ENCODE measurements at places on chromosomes 1 and 21.

GRCh38 chr1:2415801-2416208 lies 3.4 kb upstream of the PEX10 start:
- DNase-seq: no peak

- no peak for DNase-seq
These were observed 1.8 kb downstream of the NIBAN1 start for GRCh38 chr1:184972315-184973055.

DNA sequence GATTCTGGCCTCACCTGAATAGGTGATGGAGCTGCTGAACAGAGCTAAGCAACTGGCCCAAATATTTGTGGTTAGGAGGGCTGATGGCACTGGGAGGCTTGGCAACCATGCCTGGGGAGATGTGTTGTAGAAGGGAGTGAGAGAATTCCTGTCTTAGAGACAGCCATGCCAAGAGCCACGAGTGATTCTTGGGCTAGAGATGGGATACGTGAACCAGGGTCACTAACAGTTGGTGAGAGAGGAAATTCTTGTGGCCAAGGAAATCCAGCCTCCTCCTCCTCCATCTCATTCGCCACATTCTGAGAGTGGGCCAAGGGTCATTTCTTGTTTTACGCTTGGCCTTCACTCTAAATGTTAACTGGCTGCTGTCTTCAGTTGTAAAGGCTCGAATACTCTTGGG lies 46.3 kb downstream of the NGF start:
- no peak for DNase-seq

- DNase-seq: no peak
These were observed 25.6 kb downstream of the ZYG11B start for GRCh38 chr1:52751589-52752483.

DNA sequence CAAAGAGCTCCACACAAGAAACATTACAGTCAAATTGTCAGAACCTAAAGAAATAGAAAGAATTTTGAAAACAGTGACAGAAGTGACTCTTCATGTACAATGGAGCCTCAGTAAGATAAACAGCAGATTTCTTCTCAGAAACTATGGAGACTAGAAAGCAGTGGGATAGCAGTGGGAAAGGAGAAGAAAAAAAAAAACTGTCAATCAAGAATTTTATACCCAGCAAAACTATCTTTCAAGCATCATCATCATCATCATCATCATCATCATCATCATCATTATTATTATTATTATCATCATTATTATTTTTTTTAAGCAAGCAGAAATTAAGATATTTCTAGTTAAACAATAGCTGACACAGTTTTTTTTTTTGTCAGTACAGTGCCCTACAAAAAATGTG lies 24.2 kb downstream of the CEP170 start:
- DNase-seq: no peak

DNA sequence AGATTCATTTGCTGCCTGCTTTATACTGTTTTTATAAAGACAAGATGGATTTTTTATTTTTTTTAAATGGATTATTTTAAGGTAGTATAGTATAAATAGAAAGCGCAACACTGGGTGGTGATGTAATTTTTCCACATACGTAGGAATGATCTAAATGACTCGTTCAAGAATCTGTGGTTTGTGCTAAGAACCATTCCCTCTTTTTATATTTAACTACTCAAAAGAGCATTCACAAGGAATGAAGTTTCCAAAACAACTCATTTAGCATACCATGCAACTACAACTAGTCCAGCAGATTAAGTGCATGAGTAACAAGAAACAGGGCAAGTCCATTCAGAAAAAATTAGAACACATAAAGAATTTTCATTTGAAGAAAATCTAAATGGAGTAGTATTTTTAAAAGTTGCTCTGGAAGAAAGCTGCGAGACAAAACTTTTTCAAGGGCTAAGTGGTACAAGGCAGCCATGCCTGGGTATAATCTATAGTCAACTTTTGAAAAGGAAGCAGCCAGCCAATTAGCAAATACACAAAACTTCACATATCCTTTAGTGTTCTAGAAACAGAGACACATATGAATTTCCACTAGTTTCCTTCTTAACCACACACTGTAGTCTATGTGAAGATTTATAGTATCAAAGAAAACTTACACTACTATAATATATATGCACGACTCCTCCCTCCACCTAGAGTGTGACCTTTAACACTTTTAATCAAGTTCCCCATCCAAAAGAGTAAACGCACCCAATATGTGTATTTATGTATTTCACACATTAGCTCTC lies 23.4 kb downstream of the GTF2B start:
- DNase-seq: no peak

DNA sequence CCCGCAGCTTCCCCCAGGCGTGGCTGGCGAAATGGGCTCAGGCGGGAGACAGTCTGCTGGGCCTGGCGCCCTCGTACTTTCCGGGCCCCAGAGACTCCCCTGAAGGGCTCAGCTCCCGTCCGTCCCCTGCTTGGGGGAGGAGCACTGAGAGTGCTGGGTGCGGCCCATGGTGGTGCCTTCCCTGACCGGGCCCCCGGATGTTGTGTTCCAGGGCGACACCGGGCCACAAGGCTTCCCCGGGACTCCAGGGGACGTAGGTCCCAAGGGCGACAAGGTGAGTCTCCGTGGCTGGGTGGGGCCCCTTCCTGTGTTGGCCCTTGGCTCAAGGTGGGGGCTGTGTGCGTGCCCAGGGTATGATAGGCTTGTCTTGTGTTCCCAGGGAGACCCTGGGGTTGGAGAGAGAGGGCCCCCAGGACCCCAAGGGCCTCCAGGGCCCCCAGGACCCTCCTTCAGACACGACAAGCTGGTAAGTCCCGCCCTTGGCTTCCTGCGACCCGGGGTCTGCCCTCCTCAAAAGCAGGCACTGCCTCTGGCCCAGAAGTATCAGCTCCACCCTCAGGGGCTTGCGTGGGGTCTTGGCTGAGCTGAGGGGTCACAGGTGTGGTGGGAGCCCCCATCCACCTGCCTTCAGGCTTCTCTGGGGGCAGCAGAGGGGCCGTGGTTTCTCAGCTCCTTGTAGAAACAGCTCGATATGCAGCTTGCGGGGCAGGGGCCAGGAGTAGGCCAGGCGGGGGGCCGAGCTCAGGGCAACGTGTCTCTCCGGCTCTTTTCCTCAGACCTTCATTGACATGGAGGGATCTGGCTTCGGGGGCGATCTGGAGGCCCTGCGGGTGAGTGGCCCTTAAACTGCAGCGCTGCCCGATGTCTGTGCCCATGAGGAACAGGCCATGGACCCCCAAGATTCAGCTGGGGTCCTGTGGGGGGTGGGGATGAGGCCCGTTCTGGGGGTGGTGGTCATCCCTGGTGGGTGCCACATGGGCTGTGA lies 62.3 kb downstream of the SLC19A1 start:
- no peak for DNase-seq

GRCh38 chr1:7567376-7567775 lies 203.7 kb upstream of the VAMP3 start:
- DNase-seq: no peak

DNA sequence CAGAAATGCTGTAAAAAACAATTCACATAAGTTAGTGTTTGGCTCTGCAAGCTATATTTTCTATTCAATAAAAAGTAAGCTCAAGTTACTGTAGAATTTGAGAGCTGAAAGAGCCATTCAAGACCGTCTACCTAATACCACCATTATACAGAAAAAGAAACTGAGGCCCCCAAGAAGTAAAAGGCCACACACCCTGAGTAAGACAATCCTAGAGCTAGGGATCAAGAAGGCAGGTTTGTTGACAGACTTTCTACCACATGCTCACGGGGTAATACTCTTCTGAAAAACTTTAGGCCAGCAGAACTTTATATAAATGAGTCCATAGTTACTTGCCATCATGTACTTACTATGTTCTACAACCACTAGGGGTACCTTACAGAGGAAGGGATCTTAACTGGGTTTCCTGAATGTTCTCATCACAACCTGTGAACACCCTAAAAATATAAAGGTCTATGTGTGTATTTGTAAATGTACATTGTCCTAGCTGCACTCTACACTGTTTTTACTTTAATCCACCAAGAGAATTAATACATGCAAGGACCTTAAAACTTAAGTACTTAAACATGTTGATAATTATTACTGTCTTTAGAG lies 2.7 kb downstream of the PSMG1 start:
- no peak for DNase-seq

DNA sequence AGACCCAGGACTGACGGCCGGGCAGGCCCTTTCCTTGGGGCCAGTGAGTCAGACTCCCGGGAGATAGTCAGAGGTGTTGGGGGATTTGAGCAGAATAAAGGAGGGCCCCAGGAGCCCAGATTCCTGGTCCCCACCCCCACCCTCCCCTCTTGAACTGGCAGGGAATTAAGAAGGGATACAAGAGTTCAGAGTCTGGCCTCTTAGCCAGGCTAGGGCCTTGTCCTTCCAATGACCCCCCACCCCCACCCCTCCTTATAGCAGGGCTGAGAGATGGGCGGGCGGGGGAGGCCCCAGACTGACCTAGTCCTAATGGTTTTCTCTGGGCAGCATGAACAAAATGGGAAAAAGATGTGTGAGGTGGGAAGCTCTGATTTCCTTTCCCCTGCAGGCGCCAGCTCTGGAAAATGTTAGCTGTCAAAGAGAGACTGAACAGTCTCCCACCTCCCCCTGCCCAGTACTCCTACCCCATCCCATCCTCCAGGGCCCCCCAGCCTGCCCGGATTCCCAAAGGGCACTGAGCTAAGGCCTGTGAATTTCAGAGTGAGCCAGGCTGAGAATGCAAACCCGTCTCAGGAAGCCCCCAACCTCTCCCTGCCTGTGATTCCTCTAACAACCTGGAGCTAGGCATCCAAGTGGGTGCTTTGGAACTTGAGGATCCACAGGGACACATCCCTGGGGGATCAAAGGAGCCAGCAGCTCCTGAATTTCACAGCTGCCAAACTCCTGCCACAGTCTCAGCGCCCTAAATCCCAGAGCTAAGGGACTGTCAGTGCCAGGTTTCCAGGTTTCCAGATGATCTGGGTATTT lies 5.8 kb upstream of the CRABP2 start:
- DNase-seq: no peak

GRCh38 chr1:169012416-169012815 lies 94.1 kb upstream of the ATP1B1 start:
- no peak for DNase-seq

DNA sequence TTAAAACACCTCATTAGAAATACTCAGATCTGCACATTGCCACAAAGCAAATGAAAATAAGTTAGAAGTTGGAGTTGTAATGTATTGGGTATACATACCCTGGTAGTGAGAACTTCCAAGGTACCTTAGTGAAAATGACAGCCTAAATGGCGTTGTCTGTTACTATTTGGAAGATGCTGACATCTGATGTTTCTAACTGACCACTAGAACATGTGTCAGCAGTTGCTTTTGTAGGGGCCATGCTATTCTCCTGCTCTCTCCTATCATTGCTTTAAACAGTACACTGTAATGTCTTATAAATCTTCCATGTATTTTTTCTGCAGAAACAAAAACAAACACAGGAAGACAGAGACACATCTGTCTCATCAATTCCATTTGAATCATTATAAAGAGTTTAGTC lies 40.1 kb downstream of the LAMC1 start:
- no peak for DNase-seq

Data from memory B cell (primary cell).